AML-193 (cell line): ENCODE measurements at places on chromosomes 3 and 15.

- no peak for DNase-seq
Measured at GRCh38 chr15:69600556-69601085, 148.0 kb downstream of the RPLP1 start.

- no peak for DNase-seq
Measured at GRCh38 chr3:98029083-98029482, 6.0 kb downstream of the GABRR3 start.

DNA sequence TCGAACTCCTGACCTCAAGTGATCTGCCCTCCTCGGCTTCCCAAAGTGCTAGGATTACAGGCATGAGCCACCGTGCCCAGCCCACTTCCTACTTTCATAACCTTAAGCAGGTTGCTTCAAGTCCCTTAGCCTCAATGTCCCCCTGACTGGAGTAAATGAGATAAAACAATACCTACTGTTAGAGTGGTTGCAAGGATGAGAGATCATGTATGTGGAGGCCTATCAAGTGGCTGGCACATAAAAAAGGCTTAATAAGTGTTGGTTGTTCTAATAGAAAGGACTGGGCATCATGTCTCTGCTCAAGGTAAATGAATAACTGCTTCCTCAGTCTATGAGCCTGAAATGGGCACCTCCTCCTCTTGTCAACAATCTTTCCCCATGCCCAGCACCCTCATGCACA, 25.9 kb upstream of the UBE2E1 start:
- no peak for DNase-seq

DNA sequence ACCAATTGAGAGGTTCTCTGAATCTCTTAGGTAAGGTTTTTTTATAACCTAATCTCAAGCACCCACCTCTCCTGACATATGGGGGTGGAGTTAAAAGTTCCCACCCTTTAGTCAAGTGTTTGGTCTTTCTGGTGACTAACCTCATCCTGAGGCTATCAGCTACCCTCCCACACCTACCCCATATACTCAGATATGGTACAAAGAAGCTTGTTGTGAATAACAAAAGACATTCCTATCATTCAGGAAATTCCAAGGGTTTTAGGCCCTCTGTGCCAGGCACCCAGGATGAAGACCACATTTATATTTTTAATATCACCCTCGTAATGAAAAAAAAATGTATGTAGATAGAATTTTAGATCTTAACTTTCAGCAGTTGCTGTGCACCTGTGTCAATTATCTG, 9.0 kb downstream of the CHMP2B start:
- no peak for DNase-seq
